CD14-positive monocyte (primary cell): ENCODE measurements at places on chromosomes 7 and 10.

DNA sequence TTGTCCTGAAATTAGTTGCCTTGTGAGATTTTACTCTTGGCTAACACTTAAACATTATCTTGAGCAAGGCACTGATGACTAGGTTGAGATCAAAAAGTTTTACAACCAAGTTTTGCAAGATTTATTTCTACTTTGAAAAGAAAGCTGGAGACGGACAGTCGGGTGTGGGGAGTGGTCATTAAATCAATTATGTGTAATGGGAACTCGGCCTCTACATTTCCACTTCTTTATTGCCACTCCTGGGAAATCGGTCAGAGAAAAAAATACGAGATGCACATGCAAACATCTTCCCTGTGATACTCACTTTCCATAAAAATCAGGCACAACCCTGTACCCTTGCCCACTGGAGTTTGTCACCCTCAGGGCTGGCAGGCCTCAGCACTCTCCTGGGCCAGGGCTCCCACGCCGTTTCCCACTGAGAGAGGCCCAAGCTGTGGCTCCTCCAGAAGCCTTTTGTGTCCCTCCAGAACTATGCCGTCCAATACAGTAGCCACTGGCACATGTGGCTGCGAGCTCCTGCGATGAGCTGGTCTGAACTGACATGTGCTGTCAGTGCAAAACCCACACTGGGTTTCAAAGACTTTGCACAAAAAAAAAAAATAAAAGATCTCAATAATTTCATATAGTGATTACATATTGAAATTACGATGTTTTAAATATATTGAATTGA, 7.5 kb upstream of the GPNMB start:
- no peak for DNase-seq

DNA sequence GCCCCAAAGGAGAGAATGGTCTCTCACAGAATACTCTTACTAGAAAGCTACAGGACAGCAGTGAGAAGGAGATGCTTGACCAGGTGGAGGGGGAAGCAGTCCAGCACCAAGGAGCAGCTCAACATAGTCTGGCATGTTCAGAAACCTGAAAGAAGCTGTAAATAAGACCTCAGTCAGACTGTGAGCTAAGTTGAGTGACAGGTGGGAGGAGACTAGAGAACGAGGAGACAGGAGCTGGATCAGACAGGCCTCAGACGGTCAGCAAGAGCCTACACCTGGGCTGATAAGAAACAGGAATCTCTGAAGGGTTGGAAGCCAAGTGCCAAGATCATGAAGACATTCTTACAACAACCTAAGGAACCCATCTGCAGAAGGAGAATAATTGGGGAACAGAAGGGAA, 54.5 kb downstream of the ELMO1 start:
- no peak for DNase-seq

DNA sequence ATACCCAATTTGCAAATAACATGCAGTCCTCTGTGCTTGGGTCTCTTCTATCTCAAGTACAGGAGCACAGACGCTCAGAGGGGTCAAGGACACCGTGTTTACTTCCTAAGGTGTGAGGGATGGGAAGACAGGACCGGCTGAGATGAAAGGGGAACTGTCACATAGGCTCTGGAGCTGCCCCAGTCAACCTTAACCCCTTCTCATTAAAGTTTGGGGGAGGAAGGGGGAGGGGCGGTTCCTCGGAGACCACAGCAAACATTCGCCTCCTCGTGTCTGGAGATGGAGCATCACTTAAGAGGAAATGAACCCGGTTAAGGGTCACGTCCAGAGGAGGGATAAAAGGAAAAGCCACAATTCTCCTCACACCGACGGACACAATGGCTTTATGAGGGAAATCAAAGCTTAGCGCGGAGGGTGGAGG, 1.1 kb downstream of the SH3PXD2A start:
- DNase-seq: no peak

DNA sequence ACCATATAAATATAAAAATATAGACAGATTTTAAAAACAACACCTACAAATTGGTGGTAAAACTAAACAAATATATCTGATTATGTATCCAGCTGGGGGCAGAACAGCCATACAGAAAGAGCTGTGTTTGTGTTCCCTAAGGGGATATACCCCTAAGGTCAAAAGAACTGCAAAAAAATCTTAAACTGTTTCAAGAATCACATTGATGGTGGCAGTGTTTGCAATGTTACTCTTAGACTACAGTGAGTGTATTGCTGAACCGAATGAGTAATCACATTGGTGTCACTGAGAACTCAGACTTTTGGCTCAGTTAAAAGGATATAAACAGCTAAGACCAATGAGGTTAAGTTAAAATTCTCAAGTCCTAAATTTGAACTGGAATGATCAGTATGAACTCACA, 27.1 kb upstream of the PTPRN2 start:
- DNase-seq: no peak

- DNase-seq: no peak
Measured at GRCh38 chr10:56586461-56586891, 225.4 kb upstream of the ZWINT start.

DNA sequence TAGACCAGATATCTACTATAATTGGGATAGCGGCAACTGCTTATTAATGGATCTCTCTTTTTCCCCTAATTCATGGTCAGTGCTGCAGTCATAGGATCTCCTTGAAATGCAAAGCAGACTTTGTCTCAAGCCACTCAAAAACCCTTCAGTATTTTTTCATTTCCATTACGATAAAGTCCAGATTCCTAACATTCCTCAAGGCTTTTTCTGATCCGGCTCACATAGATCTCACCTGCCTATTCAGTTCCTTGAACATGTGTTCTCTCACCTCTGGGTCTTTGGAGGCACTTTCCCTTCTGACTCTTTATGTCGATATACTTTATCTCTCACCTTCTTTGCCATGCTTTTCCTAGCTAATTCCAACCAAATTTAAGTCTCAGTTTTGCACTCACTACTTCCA, 25.7 kb upstream of the WASL start:
- no peak for DNase-seq

- no peak for DNase-seq
Measured at GRCh38 chr10:126551202-126551601, 119.3 kb downstream of the C10orf90 start.
